ENCODE measurements at places on chromosomes 5 and 9.

DNA sequence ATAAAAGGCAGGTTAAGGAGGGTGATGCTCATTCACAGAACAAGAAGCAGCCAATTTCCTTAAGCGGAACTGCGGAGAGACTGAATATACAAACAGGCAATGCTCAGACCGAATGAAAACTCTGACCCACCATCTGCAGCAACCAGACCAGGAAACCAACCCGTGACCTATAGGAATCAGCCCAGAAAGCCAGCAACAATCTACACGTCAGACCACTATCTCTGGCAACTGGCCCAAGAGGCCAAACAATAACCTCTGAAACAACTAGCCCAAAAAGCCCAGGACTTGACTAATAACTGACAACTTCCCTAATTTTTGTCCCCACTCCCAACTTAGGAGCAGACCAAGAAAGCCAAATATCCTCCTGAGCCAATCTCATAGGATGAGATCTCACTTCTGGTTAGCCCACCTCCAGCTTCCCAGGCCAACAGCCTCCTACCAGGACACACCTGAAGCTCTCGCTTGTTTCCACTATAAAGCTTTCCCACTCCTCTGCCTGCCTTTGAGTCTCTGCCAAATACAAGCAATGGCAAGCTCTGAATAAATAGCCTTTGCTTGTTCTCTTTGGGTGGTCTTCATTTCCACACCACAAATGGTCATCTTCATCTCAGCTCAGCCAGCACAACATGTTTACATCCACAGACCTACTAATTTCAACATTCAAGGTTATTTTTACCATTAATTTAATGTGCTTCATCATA is 168.5 kb downstream of the HSD17B3 start:
- no peak for DNase-seq

DNA sequence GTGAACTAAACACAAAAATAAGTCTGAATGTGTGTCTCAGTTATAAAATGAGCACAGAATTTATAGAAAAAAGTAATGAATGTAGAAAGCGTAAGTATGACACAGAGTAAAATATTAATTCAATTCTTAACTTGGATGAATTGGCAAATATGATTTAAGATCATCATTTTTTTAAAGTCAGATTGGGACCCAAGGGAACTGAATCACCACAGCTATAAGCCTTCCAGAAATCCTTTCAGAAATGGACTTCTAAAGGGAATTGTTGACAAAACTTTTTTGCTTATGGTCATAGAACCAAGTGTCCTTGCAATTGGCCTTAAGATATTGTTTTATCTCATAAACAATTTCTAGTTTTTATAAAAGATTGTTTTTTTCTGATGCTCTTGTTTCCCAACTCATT is 495.1 kb upstream of the DAB2 start:
- DNase-seq, result no peak

DNA sequence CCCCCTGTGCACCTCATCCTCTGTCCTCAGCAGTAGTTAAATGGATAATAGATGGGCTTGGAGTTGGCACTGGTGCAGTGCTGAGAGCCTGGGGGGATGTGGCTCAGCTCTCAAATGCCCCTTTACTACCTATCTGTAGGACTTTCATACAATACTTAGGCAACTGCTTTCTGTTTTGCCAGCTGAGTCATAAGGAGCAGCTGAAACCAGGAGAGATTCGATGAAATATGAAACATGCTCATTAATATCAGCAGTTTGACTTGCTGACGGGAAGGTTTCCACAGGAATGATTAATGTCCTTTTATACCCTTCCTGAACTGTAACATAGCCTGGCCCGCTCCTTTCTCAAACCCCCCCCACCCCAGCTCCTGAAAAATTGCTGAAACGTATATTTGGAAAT is 142.6 kb downstream of the SAXO1 start:
- DNase-seq, result peak; percentile 53

GRCh38 chr5:2735996-2736395 is 15.5 kb downstream of the IRX2 start:
- DNase-seq, result no peak

- DNase-seq, result peak; percentile 25
Measured at GRCh38 chr5:132237141-132237540, 9.5 kb upstream of the P4HA2 start.

GRCh38 chr9:31314241-31314640 is 1070.2 kb upstream of the ACO1 start:
- DNase-seq, result no peak

GRCh38 chr9:16461137-16461840 is 409.2 kb downstream of the BNC2 start:
- DNase-seq, result peak; percentile 32

GRCh38 chr5:53874409-53874808 is 314.0 kb downstream of the NDUFS4 start:
- peak; percentile 25 for DNase-seq

- no peak for DNase-seq
Measured at GRCh38 chr9:79409182-79409823, 162.5 kb upstream of the TLE4 start.

GRCh38 chr5:120435129-120435528 is 29.0 kb upstream of the PRR16 start:
- no peak for DNase-seq

DNA sequence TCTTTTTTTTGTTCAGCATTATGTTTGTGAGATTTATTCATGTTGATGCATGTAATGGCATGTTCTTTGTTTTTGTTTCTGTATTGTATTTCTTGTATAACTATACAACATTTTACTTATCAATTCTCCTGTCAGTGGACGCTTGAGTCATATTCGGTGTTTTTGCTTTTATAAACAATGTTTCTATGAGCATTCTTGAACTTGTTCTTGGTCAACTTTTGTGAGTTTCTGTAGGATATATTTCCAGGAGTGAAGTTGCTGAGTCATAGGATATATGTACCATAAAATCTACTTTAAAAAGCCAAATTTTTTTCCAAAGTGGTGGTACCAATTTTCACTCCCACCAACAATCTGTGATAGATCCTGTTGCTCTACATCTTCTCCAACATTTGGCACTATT is 104.8 kb downstream of the VCAN start:
- DNase-seq, result no peak

GRCh38 chr5:159345861-159346260 is 15.6 kb upstream of the IL12B start:
- no peak for DNase-seq

- DNase-seq, result peak; percentile 14
Measured at GRCh38 chr5:81525690-81526089, 131.8 kb upstream of the ACOT12 start.

GRCh38 chr5:162497455-162497854 is 429.9 kb downstream of the GABRG2 start:
- no peak for DNase-seq

- peak; percentile 49 for DNase-seq
Measured at GRCh38 chr5:446883-447263, 3.9 kb downstream of the EXOC3 start.

DNA sequence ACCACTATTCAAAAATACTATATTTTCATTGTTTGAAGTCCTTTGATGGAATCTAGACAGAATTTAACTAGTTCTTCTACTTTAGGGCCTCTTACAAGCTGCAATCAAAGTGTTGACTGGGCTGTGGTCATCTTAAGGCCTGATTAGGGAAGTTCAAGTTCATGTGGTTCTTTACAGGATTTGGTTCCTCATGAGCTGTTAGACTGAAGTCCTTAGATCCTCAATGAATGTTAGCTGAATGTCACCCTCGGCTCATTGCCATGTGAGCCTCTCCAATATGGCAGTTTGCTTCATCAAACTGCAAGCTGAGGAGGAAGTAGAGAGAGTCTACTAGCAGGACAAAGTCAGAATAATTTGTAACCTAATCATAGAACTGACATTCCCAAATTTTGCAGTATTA is 135.1 kb downstream of the CSNK1G3 start:
- no peak for DNase-seq

DNA sequence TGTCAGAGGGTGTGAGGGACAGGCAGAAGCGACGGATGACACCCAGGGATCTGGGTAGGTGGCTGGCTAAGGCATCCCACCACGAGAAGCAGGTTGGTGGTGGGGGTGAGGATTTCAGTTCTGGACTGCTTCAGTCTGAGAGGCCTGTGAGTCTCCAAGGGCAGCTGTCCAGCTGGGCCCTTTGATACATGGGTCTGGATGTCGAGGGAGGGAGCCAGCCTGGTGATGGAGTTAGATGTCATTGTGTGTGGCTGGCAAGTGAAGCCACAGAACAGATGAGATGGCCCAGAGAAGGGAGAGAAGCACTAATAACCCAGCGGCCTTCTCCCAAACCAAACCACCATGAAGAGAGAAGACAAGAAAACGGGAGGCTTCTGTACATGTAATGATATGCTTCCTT is 11.1 kb downstream of the MED27 start:
- no peak for DNase-seq

DNA sequence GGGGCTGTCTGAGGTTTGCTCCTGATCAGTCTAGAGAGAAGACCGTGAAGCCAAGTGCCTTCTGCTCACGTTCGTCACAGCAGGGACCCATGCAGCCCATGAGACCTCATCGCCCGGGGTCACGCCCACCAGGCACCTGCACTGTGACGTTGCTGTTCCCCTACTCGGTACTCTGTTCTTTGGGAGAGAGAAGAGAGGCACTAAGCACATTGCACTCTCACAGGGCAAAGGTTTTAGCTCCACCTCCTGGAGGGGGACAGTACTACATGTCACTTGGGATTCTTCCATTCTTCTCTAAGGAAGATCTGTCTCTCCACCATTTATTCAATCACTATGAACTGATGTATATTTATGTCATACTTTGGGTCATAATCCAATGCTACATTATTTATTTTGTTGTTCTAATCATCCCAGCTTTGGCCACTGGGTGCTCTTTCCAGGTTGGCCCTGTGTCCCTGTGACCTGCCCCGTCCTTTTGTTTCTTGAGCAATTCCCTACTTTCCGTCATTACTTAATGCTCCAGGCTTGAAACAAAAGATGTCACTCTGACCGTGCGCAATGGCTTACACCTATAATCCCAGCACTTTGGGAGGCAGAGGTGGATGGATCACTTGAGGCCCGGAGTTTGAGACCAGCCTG is 31.4 kb upstream of the BRD3 start:
- DNase-seq, result peak; percentile 39

- no peak for DNase-seq
Measured at GRCh38 chr5:34517249-34517648, 138.9 kb upstream of the RAI14 start.

GRCh38 chr9:79481846-79482477 is 89.8 kb upstream of the TLE4 start:
- no peak for DNase-seq

- no peak for DNase-seq
Measured at GRCh38 chr9:33740075-33740474, 55.3 kb upstream of the PRSS3 start.

DNA sequence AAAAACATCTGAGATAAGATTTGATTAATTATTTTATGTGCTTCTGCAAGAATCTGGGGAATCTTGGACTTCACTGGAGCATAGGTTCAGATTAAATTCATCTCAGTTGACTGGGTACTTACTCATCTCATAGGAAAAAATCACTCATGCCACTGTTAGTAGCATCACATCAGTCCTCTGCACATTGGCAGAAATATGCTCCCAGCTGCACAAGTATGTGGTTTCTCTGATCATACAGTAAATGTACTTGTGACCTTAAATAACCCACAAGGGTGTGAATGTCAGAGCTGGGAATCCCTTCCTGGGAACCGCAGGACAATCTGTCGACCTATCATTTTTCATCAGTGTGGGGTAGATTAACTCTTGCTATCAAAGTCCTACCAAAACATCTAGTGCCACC is 203.7 kb upstream of the SLC24A2 start:
- peak; percentile 46 for DNase-seq

GRCh38 chr9:124079176-124079925 is 67.8 kb downstream of the LHX2 start:
- DNase-seq, result peak; percentile 88

- DNase-seq, result peak; percentile 50
Measured at GRCh38 chr9:38160613-38161215, 91.7 kb upstream of the SHB start.

- no peak for DNase-seq
Measured at GRCh38 chr9:70291446-70291845, 32.7 kb downstream of the SMC5 start.

- no peak for DNase-seq
Measured at GRCh38 chr9:136249877-136250559, 4.4 kb upstream of the QSOX2 start.

GRCh38 chr9:118595719-118596305 is 773.4 kb downstream of the BRINP1 start:
- peak; percentile 69 for DNase-seq

- peak; percentile 72 for DNase-seq
Measured at GRCh38 chr5:89728750-89729149, 680.8 kb downstream of the CETN3 start.

DNA sequence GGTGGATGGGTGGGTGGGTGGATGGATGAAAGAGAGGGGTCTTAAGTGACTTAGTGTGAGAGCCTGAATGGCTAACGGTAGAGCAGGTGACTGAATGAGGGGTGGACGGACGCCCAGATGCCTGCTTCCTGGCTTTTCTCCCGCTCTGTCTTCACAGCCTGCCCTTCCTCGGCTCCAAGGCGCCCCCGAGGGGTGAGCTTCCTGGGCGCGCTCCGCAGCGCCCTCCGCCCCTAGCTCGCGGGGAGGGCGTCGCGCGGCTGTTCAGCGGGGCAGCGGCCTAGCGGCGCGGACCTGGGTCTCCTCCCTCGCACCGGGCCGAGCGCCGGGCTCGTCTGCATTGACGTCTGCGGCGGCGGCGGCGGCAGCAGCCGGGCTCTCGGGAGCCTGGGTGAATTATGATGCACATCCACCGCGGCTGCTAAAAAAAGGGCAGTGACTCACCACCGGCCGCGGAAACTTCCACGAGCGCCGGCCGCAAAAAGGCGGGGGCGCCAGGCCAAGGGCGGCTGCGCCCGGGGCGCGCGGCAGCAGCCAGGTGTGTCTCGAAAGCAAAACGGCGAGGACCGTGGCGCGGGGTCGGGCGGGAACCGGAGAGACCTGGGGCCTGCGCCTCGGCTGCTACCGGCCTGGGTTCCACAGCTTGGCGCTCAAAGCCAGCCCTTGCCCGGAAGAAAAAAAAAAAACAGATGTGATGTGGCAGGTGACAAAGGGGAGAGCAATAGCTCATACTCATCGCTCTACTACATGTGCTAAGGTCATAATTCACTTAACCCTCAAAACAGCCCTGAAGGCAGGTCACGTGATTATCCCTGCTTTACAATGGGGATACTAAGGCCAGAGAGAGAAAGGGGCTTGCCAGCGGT is 143.0 kb upstream of the ADRA1B start:
- peak; percentile 84 for DNase-seq

DNA sequence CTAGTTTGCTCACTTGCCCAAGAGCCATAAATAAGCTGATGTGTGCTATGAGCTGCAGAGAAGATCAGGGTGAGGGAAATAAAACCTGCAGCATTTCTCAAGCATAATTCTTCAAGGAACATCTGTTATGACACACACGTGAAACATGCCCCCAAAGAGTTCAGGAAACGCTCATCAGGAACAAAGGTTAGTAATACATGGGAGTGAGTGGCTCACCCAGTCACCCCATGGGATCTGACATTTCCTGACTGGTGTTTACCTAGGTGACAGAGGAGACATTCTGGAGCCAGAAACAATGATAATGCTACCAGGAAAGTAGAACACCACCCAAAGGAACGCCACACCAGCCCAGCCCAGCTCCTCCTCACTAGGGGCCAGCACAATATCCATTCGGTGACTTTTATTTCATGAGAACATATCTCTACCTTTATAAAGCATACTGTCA is 66.0 kb downstream of the FRMD3 start:
- peak; percentile 60 for DNase-seq

GRCh38 chr5:177098470-177099141 is 11.9 kb downstream of the FGFR4 start:
- peak; percentile 50 for DNase-seq

- peak; percentile 10 for DNase-seq
Measured at GRCh38 chr9:84238652-84239051, 101.9 kb downstream of the SLC28A3 start.

GRCh38 chr9:88174324-88174723 is 36.0 kb upstream of the SPATA31C2 start:
- no peak for DNase-seq

Data from AG10803 (cell line).